ENCODE measurements at places on chromosomes 3 and 15.
A peak's percentile ranks its signal among the peaks of the same experiment; 100 is the strongest.

- DNase-seq = no peak
Measured at GRCh38 chr15:48442011-48442410, 110.8 kb downstream of the DUT start.

GRCh38 chr3:51710631-51711351, 3.9 kb downstream of the GRM2 start:
- no peak for DNase-seq

GRCh38 chr3:10219737-10220136, 28.5 kb upstream of the TATDN2 start:
- no peak for DNase-seq

GRCh38 chr15:95888762-95889161, 441.7 kb upstream of the NR2F2 start:
- no peak for DNase-seq

DNA sequence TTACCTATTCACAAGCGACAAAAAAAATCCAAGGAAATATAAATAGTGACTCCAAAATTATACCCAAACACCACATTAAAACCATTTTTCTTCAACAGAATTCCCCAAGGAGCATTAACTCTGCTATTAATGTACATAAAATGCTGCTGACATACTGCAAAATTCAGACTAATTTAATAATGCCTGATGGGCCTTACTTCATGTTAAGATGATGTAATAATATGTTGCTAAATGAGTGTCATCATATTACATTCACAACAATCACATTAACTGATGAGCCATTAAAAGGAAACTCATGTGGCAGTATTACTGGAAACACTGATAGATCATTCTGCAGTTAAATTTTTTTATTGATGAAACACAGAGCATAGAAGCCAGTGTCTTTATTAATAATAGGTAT, 204.9 kb upstream of the CGNL1 start:
- peak; percentile 55 for DNase-seq

DNA sequence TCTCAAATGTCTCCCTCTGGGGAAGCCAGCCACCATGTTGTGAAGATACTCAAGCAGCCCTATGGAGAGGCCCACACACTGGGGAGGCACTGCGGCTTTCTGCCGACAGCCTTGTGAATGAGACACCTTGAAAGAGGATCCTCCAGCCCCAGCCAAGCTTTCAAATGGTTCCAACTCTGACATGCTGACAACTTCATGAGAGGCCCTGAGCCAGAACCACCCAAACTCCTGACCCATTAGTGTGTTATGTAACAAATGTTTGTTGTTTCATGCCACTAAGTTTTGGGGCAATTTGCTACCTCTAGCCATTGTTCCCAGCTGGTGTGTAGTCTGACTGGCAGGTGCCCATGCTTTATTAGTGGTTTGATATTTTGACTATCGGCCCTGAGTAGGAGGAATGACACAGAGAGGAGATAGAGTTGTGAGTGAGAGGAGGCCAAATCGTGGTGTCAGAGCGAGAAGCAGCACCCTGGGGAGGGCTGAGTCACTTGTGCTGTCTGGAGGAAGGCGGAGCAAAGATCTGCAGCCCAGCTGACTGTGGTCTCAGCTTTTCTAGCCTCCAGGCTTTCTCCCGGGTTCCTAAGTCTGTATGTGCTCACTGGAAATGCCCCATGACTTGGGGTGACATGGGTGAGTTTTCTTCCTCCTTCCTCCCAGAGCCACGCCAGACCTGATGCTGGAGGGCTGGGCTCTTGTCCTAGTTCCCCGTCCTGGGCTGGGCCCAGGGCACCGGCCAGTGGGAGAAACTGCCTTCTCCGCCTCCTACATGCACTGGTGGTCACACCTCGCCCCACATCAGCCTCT, 56.7 kb upstream of the BLM start:
- peak; percentile 95 for DNase-seq

All from suppressor macrophage treated with lipopolysaccharide for 4 hours (primary cell).